ENCODE measurements at places on chromosomes 2 and 18.

DNA sequence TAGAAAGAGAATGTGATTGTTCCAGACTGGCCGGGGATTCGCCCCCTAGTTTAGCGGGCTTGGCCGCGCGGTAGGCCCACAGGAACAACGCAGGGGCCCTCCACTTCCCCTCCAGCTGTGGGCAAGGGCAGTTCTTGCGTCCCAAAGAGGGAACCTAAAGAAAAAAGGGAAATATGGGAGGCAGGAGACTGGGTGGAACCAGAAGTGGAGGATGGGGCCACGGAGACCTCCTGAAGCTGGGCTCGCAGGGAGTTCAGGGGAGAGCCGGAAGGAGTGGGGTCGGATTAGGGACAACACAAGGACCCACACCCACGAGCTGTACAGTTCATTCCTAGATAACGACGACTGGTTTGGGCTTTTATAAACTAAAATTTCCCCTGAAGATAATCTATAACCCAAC lies 18.2 kb downstream of the GNLY start:
- no peak for DNase-seq

DNA sequence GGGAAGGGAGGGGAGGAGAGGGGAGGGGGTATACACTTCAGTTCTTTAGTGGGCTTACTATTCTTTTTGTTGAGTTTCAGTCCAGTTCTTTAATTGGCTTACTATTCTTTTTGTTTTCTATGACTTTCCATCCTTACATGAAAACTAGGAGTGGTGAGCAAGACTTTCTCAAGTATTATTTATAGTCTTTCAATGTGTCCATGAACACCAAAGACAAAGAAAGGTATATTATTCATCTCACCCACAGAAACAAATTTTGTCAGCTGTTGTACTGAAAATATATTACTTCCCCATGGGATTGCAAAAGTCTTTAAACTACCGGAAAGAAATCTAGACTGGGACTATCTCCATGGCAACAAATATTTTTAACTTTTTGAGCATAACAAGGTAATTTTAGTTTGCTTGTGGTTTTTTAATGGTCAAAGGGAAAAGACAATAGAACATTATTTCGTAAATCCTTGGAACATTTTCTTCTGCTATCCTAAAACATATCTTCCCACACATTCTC lies 17.6 kb downstream of the ADAM17 start:
- no peak for DNase-seq

GRCh38 chr2:75340560-75340959 lies 141.2 kb upstream of the TACR1 start:
- DNase-seq, result no peak

GRCh38 chr2:200944467-200945394 lies 18.7 kb downstream of the ORC2 start:
- DNase-seq, result peak; percentile 38

DNA sequence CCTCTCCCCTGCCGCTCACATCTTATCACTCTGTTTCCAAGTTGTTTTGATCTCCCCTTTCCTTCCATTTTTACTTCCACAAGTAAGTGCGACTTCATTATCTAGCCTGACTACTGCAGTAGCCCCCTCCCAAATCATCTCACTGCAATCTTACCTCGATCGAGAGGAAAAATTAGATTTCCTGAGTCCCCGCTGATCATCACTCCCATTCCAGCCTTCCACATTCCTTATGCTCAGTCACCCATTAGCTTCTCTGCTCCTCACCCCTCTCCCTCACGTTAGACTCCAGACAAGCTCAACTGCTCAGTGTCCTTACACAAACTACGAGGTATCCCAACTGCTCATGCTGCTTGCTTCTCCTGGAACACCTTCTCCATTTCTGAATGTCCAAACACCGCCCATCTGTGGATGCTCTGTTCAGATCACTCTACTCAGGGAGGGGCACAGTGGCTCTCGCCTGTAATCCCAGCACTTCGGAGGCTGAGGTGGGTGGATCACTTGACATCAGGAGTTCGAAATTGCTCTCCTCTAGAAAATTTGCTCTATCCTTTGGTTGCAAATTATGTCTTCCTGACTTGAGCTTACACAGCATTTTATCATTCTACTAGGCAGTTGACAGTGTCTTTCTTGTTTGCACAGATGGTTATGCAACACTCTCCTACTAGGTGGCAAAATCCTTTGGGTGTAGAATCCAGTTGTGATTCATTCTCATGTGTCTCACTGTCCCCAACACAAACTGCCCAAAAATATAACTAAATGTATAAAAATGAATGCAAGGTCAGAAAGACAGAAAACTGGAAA lies 96.5 kb downstream of the INO80D start:
- DNase-seq, result no peak

DNA sequence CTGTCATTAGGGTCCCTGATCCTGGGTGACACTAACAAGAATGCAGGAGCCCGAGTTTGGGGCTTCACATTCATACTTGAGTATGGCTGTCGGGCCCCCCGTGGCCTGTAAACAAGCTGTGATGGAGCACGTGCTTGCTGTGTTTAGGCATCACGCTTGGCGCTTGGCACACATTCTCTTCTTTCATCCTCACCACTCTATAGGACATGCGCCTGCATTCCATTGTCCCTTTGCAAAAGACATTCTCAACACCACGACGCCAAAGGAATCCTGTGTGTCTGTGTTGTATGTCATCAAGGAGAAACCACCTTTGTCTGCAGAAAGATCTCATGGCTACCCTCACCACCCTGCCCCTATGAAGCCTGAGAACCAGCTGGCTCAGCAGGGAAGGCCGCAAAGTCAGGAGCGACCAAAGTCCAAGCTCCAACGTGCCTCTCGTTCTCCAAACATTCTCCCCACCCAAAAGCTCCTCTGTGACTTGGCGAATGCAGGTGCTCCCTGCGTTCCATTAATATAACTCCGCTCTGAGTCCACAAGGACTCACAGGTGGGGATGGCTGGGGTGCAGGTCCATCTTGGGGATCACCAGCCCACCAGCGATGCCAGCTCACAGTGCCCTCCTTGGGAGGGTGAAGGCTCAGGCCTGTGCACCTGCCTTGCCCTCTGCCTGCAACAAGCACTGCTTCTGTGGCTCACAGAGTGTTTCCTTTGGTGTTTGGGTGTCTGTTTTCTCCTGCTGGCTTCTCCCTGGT lies 6.2 kb upstream of the PER2 start:
- no peak for DNase-seq

- no peak for DNase-seq
Measured at GRCh38 chr2:199303728-199304177, 154.0 kb downstream of the SATB2 start.

- DNase-seq, result no peak
Measured at GRCh38 chr2:187775196-187775595, 221.0 kb upstream of the TFPI start.

- DNase-seq, result no peak
Measured at GRCh38 chr2:239724851-239725550, 300.1 kb downstream of the NDUFA10 start.

GRCh38 chr18:55610506-55610905 lies 22.5 kb upstream of the TCF4 start:
- DNase-seq, result no peak

DNA sequence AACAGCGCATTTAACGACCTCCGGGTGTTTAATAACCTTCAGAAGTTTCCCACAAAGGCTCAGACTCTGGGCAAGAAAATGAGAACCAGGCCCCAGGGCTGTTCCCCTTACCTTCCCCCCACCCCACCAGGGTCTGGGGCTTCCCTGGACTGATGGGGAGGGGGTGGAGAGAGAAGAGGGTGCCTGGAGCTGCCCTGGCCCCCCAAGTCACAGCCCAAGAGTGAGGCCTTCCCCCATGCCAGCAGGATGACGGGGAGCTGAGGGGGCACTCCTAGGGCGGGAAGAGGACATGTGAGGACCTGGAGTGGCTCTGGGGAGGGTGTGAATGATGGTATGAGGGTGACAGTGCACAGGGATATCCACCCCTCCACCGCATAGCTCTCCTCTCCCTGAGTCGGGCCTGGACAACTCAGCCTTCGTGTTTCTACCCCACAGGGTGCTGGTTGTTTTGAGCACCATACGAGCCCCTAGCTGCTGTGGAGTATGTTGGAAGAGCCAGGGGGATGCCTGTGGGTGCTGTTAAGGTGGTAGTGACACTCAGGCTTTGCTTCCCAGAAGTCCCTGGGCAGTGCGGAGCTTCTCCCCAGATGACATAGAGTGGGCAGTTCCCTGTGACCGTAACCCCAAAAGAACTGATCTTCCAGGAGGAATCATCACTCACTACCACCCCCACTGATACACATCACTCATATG lies 3.9 kb downstream of the PKDCC start:
- no peak for DNase-seq

DNA sequence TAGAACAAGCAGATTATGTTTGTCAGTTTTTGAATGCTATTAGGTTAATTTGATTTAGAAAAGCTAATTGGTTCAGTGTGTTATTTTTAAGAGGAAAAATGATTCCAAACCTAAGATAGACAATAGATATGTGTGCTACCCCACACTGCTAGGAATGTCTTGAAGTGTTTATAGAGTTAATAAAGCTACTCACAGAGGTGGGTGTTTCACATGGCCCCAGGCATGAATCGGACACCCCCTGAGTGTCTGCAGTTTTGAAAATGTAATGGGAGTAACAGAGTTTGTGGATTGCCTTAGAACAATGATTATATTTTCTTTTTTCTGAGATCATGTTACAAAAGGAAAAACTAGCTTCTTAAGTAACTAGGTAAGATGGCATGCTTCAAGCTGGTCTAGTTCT lies 348.3 kb downstream of the ADCYAP1 start:
- DNase-seq, result no peak

DNA sequence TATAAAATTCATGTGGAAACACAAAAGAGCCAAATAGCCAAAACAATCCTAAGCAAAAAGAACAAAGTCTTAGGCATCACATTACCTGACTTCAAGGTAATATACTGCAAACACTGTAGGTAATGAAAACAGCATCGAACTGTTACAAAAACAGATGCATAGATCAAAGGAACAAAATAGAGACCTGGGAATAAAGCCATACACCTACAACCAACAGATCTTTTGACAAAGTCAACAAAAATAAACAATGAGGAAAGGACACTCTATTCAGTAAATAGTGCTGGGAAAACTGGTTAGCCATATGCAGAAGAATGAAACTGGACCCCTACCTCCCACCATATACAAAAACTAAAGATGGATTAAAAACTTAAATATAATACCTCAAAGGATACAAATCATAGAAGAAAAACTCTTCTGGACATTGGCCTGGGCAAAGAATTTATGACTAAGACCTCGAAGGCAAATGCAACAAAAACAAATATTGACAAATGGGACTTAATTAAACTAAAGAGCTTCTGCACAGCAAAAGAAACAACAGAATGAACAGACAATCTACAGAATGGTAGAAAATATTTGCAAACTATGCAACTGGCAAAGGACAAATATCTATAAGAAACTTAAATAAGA lies 218.0 kb downstream of the PHLPP1 start:
- no peak for DNase-seq

GRCh38 chr2:32289165-32289999 lies 11.7 kb downstream of the YIPF4 start:
- DNase-seq, result no peak

- no peak for DNase-seq
Measured at GRCh38 chr2:17590342-17590911, 49.9 kb downstream of the VSNL1 start.

Measured in activated CD4-positive, alpha-beta T cell treated with anti-CD3 and anti-CD28 coated beads for 4 hours (primary cell).